ENCODE measurements at places on chromosomes 2 and 18. TPM values are rescaled to one million over a fixed set of nuclear protein-coding genes. Genes with fewer than 3 reads are reported as not detected.

CD226 gene
- total RNA-seq, result 1.3 TPM

GALNT14 gene
- total RNA-seq, result not detected

CRYGC gene
- not detected for total RNA-seq

GYPC gene
- 773 TPM for total RNA-seq

MSTN gene
- total RNA-seq, result not detected

GKN2 gene
- total RNA-seq, result not detected

CCNYL1 gene
- total RNA-seq, result 19.2 TPM

CCDC102B gene
- 17.7 TPM for total RNA-seq

ERICH2 gene
- total RNA-seq, result not detected

TMEFF2 gene
- total RNA-seq, result not detected

ALPP gene
- total RNA-seq, result not detected

BUB1 gene
- 3.4 TPM for total RNA-seq

SH2D6 gene
- total RNA-seq, result not detected

UGT1A8 gene
- total RNA-seq, result not detected

IL36RN gene
- total RNA-seq, result not detected

SERPINB3 gene
- not detected for total RNA-seq

GPR39 gene
- total RNA-seq, result 0.22 TPM

FAM237A gene
- not detected for total RNA-seq

FABP1 gene
- total RNA-seq, result not detected

CNTNAP5 gene
- total RNA-seq, result not detected

UGT1A6 gene
- not detected for total RNA-seq

BMP10 gene
- total RNA-seq, result not detected

SLC8A1 gene
- total RNA-seq, result under 0.01 TPM

ASPRV1 gene
- under 0.01 TPM for total RNA-seq

STARD6 gene
- total RNA-seq, result 0.20 TPM

All from lung microvascular endothelial cell (primary cell).